GM04503 (cell line): ENCODE measurements at places on chromosomes 2 and 18.

DNA sequence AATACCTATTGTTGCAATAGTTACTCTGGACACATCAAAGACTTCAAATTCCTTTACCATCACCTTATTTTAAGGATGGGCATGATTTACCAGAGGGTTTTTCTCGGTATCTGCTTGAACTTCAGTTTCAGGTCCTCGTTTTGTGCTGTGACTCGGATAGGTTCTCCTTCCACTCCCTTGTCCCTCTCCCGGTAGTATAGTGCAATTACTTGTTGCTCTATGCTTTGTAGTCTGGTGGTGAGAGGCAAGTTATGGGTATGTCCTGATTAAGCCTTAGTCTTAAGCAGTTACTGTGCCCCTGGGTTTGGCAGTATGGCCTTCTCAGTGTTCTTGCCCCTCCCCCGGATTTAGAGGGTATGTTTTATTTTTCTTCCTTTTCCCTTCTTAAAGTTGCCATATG lies 96.6 kb downstream of the RHBDD1 start:
- DNase-seq, result no peak

DNA sequence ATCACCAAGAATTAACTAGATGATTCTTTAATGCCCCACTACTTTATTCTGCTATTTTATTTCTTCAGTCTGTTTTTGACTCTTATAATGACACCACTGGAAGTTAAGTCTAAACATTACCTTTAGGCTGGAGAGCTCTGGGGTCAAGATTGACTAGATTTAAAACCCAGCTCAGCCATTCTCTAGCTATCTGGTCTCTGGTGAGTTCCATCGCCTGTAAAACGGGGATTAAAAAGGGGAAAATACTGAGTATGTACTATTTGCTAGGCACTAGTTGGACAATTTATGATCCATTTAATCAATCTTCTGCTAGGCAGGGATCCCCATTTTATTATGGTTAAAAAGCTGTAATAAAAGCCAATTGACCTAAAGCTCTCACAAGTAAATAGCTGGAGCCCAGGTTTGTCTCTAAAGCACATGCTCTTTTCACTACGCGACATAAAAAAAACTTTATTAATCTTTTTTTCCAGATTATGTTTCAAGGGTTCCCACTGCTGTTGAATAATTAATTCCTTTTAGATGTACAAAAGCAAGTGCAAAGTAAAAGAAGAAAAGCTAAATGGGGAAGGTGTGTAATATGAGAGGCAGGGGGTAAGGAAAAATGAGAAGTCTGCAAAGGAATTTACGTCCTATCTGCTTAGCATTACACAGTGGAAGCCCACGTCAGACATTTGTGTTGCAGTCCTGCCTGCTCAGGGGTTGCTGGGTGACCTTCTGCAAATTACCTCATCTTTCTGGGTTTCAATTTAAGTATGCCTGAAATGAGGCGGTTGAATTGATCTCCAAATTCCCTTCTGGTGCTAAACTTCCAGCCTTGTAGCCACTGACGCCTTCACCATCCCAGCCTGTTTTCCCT lies 918 bp upstream of the NABP1 start:
- DNase-seq, result peak; percentile 54

DNA sequence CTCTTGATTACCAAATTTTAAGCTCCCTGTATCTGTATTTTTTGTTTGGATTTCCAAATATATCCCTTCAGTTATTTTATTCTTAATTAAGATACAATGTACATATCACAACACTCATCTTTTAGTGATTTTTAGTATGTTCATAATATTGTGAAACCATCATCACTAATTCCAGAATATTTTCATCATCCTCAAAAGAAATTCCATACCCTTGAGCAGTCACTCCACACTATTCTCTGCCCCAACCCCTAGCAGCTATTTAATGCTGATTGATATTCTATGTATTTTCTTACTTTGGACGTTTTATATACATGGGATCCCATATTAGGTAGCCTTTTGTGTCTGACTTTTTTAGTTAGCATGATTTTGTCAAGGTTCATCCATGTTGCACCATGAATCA lies 127.4 kb upstream of the SLC8A1 start:
- DNase-seq, result no peak

DNA sequence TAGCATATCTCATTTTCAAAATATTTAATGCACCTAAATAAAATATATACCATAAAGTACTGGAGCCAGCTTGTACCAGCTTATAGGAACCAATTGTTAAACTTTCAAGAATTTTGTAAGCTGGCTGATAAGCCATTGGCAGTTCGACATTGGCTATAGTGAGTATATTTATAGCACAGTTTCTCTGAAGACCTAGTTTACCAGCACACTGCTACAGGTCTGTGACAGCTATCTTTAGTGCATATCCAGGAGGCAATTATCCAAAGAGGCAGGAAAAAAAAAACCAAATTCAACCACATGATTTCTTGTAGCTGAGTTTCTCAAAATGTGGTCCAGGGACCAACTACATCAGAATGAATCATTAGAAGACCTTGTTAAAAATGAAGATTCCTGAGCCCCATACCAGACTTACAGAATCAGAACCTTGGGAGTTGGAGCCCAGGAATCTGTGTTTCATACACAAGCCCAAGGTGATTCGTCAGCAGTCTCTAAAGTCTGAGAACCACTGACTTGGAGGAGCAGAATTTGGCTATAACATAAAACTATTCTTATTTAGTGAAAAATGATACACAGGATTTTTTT lies 279.0 kb upstream of the NRP2 start:
- peak; percentile 51 for DNase-seq

DNA sequence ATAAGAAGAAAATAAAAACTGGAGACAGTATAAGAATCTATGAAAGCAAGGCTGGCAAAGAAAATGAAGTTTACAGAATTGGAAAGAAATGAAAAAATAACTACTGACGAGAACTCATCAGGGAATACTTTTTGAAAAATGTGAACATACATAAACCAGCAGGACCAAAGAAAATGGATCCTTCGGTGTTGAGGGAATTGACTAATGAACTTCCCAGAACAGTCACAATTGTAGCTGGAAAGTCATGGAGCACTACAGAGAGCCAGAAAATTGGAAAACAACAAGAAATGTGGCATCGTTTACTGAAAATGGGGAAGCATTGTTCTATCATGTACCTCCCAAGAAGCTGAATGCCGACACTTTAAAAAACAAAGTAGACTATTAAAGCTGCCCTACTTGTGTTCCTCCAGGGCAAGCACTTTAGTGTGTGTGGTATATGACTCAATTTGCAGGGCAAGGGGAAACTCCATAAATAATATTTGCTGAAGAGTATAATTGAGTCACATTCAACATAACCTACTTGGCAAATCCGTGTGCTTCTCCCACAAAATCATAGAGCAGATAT lies 1221.6 kb upstream of the NRXN1 start:
- DNase-seq, result no peak

- DNase-seq, result no peak
Measured at GRCh38 chr2:15642011-15642814, 50.5 kb downstream of the DDX1 start.

GRCh38 chr2:223054193-223054781 lies 2.3 kb downstream of the KCNE4 start:
- DNase-seq, result peak; percentile 93

- DNase-seq, result no peak
Measured at GRCh38 chr18:7366597-7366996, 135.7 kb downstream of the LRRC30 start.

DNA sequence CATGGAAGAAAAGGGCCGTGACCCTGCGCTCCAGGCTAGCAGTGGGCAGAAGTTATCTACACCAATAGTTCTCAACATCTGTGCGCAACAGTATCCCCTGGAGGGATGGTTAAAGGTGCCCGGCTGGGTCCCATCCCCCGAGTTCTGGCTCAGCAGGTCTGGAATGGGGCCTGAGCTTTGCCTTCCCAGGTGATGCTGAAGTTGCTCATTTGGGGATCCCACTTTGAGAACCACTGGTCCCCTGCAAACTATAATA lies 31.1 kb downstream of the DNMT3A start:
- DNase-seq, result no peak

DNA sequence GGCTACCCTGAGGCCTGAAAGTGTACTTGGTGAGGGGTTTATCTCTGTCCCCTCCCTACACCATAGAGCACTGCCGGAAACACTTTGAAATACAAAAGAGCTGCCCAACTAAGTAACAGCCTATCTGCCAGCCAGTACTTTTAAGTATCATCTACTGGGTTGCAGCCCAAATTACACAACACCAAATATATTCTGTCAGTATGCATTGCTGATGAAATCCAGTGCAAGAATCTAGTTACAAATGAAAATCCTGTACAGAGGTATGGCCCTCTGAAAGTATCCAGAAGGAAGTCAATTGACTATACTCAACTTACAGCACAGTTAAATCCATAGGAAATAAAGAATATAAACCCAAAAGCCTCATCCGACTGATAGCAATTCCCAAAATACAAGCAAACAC lies 280.8 kb downstream of the CCDC85A start:
- no peak for DNase-seq

- no peak for DNase-seq
Measured at GRCh38 chr2:196453613-196454047, 185.9 kb upstream of the CCDC150 start.

- DNase-seq, result no peak
Measured at GRCh38 chr2:130393318-130393910, 37.6 kb downstream of the PTPN18 start.

- DNase-seq, result no peak
Measured at GRCh38 chr2:240141736-240142135, 1.3 kb upstream of the OTOS start.

- DNase-seq, result no peak
Measured at GRCh38 chr2:199982126-199982843, 26.9 kb downstream of the MAIP1 start.

- no peak for DNase-seq
Measured at GRCh38 chr2:185128996-185129395, 530.7 kb downstream of the ZNF804A start.

DNA sequence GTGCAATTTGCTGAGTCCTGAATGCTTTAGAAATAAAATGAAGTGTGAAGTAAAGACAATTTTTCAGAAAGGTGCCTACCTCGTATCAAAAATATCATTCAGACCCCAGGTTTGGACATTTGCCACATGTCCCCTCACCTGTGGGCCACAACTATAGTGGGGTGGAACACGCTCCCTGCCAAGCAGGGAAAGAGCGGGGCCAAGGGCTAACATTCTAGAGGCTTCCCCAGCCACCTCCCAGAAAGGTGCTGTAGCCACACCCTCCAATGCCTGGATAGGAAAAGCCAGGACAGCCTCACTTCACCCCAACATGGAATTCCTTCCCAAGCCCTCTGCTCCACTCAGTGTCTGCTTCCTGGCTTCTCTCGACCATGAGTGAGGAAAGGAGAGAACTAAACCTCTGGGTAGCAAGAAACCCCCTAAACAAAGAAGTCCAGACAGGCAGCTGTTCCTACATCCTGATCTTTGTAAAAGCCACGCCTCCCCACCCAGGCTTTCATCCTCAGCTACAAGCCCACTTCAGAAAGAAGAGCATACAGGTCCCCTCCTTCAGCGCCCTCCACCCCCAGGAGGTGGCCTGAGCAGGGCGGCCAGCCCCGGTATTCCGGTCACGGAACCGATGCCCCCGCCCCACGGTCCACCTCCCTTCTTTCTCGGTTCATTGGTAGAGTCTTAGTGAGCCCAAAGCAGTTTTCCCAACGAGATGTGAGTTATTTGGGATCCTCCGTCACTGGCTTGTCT lies 2.1 kb downstream of the COL6A3 start:
- no peak for DNase-seq

DNA sequence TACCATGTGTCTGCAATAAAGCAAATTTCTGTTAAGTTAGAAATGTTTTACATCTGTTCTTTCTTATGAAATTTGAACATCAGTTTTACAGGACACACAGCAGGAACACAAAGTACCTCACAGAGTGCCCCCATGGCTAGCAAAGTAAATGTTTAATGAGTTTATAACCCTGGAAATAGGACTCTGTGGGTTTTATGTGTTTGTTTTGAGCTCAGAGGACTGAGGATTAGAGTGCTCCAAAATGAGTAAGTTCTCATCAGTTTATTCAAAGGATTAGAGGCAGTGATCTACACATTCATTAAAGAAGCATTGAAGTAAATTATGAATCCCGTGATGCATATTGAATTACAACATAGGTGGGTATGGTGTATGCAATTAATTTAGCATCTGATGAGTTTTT lies 281.8 kb downstream of the GULP1 start:
- no peak for DNase-seq

- DNase-seq, result peak; percentile 61
Measured at GRCh38 chr2:58046585-58047372, at the start of gene VRK2. Gene VRK2 (plus strand): TSS chr2:58046806. CDS start chr2:58048832, 2,026 bp downstream.

DNA sequence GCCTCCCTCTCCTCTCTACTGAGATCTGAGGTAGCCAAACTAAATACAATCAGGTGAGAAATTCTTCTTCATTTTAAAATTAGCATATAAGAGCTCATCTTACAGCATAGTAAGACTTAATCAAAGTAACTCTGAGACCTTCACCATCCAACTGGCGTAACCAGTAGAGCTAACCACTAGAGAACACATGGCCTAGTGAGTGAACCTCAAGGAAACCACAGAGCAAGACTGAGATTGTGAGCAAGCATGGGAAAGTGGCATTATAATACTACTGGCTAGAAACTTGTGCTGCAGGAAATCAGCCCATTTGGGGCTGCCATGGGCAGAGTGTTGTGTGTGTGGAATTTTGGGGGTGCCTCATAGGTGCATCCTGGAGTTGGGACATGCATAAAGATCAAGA lies 61.1 kb upstream of the SPHKAP start:
- DNase-seq, result no peak

DNA sequence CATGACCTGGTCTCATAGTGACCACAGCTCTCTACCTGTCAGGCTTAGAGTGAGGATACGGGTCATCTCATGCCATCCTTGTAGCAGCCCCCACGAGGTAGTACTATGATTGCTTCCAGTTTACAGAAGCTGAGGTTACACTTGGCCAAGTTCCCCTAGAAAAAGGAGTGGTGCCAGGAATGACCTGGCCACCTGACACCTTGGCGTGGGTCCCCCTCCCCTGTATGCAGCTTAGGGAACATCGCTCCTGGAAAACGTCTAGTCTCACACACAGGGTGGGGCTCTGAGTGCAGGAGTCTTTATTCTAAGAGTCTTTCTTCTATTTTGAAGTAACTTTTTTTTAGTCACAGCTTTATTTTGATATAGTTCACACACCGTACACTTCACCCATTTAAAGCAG lies 14.8 kb downstream of the NPPC start:
- DNase-seq, result no peak
